Dermis lymphatic vessel endothelial cell (primary cell): ENCODE measurements at places on chromosomes 16 and 17. TPM values are rescaled to one million over a fixed set of nuclear protein-coding genes. Genes with fewer than 3 reads are reported as not detected.

GAST gene
- not detected in 2 replicates for total RNA-seq

TNFRSF17 gene
- total RNA-seq = not detected in 2 replicates

ZPBP2 gene
- not detected in 2 replicates for total RNA-seq

RHBDL3 gene
- under 0.01 TPM in 2 replicates for total RNA-seq

HOXB2 gene
- 0.09 and 0.76 TPM in 2 replicates for total RNA-seq

MED9 gene
- 7.4 and 9.1 TPM in 2 replicates for total RNA-seq

RAI1 gene
- 6.3 and 7.7 TPM in 2 replicates for total RNA-seq

ETV4 gene
- total RNA-seq = 1.1 and 4.9 TPM in 2 replicates

ZNF750 gene
- under 0.01 and 0.11 TPM in 2 replicates for total RNA-seq

ATP1B2 gene
- total RNA-seq = not detected in 2 replicates

ODAD4 gene
- 0.11 and 0.34 TPM in 2 replicates for total RNA-seq
